Cerebellar nuclear complex (tissue), 1 donor: ENCODE measurements at places on chromosomes 16 and 17.

GRCh38 chr17:78748730-78749317 lies 33.2 kb downstream of the CYTH1 start:
- DNase-seq, result no peak

DNA sequence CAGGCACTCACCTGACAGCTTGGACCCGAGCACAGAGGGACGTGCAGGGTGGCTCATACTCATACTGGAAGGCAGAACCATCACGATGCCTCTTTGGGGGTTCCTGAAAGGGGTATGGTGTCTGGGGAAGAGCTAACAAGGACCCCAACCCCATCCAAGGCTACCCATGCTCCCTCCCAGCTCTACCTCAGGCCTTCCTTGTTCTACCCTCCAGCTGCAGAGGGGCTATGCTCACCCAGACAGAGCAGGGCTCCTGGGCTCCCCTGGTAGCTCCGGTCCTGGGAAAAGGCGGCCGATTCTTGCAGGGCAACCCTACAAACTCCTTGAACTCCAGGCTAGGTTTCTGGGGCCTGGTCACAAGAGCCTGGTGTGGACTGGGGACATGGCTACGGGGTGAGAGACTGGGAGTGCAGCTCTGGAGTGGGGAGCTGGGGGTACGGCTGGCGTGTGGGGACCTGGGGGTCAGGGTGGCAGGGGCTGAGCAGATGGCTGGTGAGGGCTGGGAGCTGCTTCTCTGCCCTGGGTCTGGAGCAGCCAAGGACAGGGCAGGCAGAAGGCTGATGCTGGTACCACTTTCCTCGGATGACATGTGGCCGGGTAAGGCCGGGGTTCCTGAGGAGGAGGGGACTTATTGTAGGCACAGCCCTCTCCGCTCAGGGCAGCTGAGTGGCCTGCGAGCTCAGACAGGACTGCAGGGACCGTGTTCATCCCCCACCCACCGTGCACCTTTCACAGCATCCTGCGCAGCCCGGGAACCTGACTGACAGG lies 2.1 kb downstream of the ACD start:
- DNase-seq, result no peak

DNA sequence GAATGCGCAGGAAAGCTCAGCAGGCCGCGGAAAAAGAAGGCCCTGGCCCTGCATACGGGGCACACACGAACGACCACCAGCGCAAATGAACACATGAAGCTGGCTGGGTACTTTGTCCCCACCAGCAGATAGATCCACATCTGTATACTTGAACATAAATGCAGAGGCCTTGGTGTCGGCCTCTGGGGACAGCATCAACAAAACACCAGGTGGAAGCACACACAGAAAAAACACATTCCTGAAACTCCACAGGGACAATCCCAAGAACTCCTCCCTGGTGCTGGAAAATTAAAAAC lies 606 bp upstream of the ZBTB4 start:
- DNase-seq, result no peak

DNA sequence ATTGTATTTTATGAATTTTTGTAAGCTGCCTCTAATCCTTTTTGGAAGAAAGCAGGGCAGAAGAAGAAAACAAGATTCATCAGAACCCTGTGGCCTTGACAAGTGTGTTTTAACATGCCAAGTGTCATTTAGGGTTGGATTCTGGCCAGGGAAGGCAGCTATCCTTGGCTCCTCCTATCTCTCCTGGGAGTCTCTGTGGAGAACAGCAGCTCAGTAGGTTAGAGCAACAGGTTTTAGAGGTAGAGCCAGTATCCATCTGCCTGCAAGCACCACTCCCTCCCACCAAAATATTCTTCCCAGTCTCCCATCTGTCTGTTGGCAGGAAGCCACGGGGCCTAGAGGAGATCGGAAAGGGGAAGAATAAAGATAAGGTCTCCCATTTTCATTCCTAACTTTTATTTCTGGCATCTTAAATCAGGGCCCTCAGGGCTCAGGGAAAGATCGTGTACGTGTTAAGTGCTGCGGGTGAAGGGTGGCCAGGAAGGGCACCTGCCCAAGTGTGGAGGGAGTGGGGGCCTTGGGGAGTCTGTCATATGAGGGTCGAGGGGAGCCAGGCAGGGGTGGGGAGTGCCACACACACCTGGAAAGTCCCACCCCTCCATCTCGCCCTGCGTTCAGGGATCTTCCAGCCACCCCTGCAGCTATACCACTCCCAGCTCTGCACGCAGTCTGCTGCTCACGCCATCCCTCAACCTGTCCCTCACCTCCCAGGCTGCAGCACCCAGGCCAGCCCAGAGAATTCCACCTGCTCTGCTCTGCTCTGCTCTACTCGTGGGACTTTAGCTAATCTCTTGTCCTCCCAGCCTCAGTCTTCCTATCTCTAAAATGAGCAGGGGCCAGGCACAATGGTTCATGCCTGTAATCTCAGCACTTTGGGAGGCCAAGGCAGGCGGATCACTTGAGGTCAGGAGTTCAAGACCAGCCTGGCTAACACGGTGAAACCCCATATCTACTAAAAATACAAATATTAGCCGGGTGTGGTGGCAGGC lies 17.1 kb upstream of the CPSF4L start:
- DNase-seq, result peak; percentile 97

DNA sequence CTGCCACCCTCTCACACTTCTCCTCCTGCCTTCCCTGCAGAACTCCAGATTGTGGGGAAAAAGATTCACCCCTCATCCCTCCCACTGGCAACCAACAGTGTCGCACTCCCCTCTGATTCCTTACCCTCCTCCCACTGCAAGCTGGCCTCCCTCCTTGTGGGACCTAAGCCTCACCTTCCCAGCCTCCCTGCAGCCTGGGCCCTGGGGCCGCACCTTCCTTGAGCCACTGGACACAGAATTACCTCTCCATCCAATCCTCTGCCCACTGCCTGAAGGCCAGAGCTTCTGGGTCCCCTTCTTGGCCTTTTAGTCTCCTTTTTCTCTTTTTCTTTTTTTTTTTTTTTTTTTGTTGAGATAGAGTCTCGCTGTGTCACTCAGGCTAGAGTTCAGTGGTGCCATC lies 33.9 kb downstream of the NGFR start:
- DNase-seq, result no peak

GRCh38 chr17:1830288-1830687 lies 483 bp downstream of the RPA1 start:
- DNase-seq, result no peak

GRCh38 chr17:61715348-61715747 lies 124.3 kb upstream of the NACA2 start:
- no peak for DNase-seq

DNA sequence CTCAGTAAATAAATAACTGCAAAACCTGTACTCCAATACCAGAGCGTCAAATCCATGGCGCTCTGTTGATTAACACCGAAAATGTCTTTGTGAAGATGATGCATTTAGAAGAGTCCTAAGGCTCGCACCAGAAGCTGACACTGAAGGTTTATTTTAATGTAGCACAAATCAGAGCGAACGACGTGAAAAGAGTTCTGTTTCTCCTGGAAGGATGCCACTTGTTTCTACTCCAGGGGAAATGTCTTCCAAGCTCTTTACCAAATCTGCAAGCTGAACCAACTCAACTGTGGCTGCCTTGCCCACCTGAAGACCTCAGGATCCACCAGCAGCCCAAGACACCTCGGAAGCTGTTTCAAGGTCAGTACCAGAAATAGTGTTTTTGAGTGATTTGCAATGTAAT lies 194.4 kb upstream of the MAF start:
- no peak for DNase-seq

DNA sequence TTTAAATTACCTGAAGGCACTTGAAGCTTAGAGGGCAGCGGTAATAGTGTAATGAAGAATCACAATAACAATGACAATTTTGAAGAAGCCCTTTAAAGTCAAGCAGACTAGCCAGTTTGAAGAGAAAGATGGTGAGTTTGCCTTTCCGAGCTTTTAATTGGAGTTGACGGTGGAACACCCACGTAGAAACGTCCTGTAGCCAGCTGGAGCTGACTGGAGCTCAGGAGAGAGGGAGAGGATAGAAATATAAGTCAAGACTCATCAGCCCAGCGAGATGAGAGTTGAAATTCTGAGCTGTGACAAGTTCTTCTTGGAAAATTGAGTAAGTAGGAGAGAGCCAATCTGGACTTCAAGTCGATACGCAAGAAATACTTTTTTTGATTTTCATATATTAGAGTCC lies 91.7 kb upstream of the CACNG3 start:
- DNase-seq, result no peak

GRCh38 chr17:82602487-82602886 lies 45.8 kb downstream of the WDR45B start:
- DNase-seq, result no peak

GRCh38 chr17:74852237-74853047 lies 7.2 kb downstream of the GRIN2C start:
- no peak for DNase-seq

DNA sequence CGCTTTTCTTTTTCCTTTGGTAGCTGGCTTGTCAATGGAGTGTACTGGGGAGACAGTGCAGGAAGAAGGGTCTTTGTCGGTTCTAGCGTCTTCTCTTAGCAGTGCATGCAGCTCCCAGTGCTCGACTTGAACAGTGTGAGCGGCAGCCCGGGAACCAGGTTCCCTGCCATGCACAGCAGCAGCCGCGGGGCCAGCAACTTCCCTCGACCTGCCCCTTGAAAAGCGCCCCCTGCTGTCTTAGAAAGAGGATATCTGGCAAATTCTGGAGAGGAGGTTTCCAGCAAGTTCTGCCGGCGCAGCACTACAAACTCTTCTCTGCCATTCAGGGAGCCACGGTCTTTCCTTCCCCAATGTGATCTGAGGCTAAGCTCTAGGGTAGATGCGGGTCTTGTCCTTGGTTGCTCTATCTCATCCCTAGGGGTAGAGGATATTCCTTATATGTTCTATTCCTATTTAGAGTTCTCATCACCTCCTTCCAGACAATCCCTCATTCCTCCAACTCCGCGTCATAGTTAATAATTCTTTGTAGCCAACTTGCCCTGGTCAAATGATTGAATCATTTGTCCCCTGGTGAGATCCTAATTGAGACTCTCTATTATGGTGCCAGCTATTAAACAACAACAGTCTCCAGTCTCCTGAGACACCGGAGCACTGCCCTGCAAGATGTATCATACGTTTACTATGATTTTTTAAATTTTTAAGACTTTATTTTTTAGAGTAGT lies 451.3 kb downstream of the PMP22 start:
- DNase-seq, result no peak

GRCh38 chr16:66030036-66030435 lies 336.5 kb upstream of the CDH5 start:
- DNase-seq, result no peak

DNA sequence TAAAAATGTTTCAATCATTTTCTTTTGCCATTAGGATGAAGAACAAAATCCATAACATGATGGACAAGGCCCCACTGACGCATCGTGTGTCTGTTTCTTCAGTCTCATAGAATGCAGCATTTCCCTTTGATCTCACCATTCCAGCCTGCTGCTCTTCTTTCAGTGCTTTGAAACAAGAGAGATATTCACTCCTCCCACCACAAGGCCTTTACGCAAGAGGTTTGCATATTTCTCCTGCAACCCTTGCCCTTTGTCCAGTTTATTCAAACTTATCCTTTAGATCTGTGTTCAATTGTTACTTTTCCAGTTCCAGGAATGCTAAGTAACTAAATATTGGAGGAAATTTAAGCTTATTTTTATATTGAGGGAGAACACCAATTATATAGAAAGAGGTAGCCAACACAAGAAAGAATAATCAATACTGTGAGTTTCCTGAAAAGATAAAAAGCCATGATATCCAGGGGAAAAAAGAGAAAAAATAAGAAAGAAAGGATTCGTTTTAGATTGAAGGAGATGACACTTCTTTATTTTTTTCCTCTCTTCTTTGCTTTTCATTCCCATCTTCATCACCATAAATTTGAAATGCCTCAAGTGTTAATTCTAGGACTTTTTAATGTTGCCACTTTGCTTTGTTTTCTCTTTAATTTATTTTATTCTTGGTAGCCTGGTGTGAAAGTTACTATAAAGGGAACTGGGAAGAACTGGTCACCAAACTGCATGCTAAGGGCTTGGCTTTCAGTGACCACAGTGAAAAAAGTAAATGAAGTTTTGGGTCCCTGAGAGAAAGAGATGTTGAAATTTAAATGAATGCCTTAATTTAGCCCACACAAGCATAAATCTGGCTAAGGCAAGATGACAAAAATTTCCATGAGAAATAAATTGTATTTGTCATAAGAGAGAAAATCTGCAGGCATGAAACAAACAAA lies 102.1 kb downstream of the KIF2B start:
- DNase-seq, result no peak

GRCh38 chr17:80981062-80981902 lies 10.4 kb upstream of the CHMP6 start:
- no peak for DNase-seq

DNA sequence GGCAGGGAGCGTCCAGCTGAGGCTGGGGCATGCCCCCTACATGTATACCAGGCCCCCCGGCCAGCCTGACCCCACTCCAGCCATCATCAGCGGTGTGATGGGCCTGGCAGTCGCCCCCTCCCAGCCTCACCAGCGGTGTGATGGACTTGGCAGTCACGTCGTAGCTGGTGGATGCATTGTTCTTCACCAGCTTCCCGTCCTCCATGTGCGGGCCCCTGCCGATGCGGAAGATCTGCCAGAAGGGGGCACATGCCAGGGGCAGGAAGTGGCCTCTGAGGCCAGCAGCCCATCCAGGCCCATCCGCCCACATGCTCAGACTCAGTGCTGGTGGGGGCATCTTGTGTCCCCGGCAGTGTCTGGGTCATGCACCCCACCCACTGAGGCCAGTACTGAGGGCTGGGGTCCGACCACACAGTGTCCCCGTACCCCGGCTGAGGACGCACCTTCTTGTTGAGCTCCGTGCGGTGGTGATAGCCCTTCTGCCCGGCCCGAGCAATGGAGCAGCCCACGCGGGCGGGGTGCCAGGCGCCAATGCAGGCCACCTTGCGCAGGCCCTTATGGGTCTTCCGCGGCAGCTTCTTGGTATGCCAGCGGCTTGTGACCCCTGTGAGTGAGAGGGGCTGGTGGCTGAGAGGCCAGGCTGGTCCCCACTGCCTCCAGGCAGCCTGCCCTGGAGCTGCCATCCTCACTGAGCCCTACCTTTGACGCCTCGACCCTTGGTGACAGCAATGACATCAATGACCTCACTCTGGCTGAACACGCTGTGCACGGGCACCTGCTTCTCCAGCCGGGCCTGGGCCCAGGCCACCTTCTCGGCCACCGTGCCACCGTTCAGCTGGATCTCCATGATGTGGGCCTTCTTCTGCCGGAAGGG lies 3.7 kb upstream of the MSRB1 start:
- DNase-seq, result no peak

GRCh38 chr16:24839347-24839972 lies 6.3 kb upstream of the SLC5A11 start:
- no peak for DNase-seq

- peak; percentile 93 for DNase-seq
Observed at GRCh38 chr16:88783391-88784073, 1.5 kb downstream of the PIEZO1 start.

GRCh38 chr17:51251010-51251409 lies 8.8 kb downstream of the MBTD1 start:
- DNase-seq, result no peak
